ENCODE measurements at places on chromosomes 5 and 9.
A peak's percentile ranks its signal among the peaks of the same experiment; 100 is the strongest.

- DNase-seq: no peak
Measured at GRCh38 chr5:178361657-178362445, 129.2 kb upstream of the PHYKPL start.

DNA sequence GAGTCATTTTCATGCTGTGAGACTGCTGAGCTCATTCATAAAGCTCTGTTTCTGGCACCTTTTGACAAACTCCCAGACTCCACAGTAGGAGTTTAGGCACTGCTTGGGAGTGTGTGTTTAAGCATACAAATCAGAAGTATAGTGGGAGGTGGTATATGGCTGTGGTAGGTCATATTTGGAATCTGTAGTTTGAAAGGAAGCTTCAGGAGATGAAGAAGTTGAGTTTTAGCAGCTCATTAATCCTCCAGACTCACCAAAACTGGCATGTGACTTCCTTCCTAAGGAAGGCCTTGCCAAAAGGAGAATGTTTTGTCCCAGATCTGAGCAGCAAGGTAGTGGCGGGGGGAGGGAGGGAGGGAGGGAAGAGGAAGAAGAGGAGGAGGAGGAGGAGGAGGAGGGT, 52.8 kb downstream of the SAXO1 start:
- no peak for DNase-seq

DNA sequence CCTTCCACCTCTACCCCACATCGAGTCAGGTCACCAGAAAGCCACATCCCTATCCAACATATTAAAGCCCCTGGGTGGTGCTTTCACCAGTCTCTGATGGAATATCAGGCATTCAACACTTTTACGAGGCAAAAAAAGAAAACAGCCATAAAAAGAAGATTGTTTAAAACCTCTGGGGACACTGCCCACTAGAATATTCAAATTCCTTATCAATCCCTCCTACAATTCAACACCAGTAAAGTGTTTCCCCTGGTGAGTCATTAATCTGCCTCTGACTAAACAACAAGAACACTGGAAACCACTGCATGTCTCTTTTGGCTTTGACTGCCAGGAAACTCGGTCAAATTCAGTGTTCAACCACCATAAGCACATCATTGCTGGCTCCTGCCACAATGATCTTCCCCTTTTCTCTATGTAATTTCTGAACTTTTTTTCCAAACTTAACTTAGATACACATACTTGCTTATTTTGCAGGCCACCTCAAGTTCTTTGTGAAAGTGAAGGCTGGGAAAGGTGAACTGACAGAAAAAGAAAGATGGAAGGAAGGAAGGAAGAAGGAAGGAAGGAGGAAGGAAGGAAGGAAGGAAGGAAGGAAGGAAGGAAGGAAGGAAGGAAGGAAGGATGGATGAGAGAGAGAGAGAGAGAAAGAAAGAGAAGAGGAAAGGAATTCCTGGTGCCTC, 105.3 kb downstream of the PAX5 start:
- DNase-seq: no peak

DNA sequence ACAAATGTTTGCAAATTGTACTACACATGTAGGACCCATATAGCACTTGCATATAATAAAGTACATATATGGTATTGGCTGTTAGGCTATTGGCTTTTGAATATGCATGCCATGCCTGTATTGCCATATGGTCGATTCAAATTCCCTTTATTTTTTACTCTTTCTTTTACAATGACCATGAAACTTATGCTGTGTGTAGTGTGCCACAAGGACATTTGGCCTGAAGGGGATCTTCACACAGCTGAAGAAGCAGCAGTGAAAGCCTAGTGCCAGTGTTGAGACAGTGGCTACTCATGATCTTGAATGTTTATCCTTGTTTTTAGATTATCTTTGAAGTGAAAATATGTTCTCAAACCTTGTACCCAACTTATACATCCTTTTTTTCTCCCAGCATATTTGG, 20.5 kb downstream of the TGFBR1 start:
- DNase-seq: no peak

- no peak for DNase-seq
Measured at GRCh38 chr9:35993976-35994720, 36.2 kb upstream of the OR2S2 start.

- no peak for DNase-seq
Measured at GRCh38 chr5:141760193-141760592, 78.2 kb upstream of the ARAP3 start.

DNA sequence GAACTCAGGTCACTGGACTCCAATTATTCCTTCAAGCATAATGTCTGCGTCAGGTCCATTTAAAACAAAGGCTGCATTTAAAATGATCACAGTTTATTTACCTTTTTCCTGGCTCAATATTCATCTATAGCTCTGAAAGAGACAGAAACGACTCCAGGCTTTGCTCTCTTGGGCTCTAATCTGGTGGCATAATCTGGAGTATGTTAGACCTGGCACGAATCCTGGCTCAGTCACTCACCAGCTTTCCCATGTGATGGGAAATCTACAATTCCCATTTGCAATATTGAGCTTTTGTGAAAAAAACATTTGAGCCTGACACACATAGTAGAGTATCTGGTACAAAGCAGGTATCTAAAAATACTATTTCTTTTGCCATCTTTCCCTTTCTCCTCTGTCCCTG, 155.8 kb downstream of the SEMA6A start:
- no peak for DNase-seq

- DNase-seq: no peak
Measured at GRCh38 chr9:135422341-135422944, 57.1 kb upstream of the PPP1R26 start.

DNA sequence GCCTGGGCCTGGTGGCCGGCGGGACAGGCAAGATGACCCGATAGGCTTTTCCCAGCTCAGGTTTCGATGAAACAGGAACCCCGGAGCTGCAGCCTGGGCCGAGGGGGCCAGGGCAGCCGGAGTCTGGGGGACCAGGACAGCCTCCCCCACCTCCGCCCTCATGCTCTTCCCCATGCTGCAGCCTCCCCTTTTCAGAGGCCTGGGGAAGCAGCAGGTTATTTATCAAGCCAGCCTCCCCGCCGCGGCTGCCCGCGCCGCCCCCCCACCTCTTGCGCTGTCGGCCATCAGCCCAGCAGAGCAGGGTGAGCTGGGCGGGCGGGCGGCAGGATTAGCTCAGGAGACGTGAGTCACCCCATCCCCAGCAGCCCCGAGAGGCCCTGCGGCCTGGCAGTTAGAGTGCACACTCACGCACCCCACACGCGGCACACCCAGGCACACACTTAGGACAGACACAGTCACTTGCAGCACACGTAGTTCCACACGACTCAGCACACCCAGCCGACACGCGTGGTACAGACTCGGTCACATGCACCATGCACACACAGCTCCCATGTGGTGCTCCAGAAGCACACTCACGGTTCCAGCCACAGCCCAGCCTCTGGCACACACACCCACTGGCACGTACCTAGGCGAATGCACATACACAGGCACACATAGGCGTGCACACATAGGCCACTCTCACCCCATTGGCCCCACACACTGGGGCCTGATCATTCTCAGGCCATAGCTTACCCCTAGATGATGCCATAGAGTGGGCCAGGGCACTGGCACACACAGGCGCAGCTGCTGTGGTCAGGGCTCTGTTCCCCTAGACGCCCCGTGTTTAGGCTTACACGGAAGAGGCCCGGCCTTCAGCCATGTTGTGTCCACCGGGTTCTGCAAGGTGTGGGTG, 13.0 kb downstream of the CXXC5 start:
- peak; percentile 28 for DNase-seq

GRCh38 chr5:168260353-168261226, 30.9 kb upstream of the WWC1 start:
- DNase-seq: no peak

Measured in CD4-positive, alpha-beta T cell treated with Interleukin-4 for 4 hours (primary cell).